CD4-positive, alpha-beta T cell treated with Interleukin-17A for 4 hours (primary cell): ENCODE measurements at places on chromosomes 2 and 18.

DNA sequence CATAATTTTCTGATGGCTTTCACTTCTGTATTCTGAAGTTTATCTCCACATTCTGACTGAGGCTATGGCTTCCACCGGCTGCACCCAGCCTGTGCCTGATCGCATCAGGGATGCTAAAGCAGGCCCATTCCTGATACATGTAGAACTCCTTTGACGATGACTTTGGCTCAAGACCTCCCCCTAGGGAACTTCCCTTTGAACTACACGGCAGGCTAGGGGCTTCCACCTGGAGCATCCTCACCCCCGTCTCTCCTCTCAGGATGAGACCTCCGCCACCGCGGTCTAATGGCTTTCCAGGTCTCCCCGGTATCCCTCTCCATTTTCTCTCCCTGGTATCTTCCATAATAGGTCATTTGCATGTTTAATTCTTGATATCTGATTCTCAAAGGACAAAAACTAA is 214.9 kb upstream of the CHST9 start:
- DNase-seq, result no peak

DNA sequence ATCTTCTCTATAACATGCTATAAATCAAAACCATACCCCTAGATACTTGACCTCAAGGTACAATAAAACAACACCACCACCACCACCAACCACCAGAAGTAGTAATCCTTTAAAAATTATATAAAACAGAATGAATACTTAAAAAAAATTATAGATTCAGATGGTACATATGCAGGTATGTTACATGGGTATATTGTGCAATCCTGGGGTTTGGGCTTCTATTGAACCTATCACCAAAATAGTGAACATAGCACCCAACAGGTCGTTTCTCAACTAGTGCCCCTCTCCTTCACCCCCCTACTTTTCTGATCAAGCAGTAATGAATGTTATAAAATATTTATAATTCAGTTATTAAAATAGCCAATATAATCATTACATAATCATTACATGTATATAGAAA is 71.1 kb upstream of the CHN1 start:
- no peak for DNase-seq

DNA sequence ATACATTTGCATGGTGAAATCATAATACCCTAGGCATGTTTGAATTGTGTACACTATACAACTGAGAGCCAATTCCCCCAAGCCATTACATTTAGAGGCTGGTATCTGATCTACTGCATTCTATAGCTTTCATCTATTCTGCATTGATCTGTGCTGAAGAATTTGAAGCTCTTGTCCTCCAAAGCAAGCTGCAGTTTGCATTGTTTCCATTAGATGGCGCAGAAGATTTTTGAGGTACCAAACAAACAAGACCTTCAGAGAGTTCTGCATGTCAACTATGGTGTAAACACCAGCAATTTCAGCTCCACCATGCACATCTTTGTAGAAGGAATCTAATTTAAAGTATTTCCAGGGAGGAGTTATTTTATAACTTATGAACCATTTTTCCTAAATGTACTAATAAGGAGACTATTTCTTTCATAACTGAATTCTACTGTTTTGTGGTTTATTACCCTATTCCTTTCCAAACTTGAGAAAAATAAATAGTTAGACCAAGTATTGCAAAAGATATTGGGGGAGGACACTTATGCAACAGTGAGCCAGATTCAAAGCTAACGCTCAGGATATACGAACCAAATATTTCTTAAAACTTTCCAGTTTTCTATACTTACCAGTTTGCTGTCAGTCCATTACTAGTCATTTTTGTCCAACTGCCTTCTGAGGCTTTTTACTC is 761.8 kb upstream of the ACVR2A start:
- DNase-seq, result peak; percentile 62

- DNase-seq, result no peak
Measured at GRCh38 chr2:13289310-13289709, 572.6 kb downstream of the TRIB2 start.

DNA sequence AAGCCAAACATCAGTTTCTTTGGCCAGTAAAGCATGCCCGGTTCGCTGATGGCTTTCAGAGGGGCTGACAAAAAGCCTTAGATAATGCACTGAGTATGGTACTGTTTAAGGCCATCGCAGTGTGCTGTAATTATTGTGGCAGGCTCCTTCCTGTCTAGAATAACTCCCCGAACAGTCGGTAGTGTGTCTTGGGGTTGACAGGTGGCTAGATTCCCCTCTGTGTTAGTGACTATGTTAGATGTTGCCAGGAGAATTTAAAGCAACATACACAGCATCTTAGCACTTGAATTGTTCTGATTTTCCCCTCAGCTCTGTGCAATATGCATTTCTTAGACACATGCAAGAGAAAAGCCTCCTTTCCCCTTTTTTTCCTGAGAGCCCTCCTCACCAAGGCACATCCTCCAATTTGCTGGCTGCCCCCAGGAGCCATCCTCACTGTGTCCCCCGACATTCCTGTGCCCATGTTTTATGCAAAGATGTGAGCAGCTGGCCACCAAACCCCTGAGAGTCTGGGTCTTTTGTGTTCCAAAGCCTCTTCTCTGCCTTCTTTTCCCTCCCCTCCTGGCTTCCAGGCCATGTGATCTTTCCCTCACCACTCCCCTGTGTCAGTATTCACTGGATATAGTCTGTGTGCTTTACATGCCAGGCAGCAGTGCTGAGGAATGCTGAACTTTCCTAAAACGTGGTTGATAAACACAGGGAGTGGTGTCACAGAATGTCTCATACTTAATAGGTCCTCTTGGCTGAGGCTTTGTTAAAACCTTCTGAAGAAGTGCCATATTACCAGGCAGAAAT is 331.5 kb downstream of the HRH4 start:
- DNase-seq, result no peak

GRCh38 chr2:145066856-145067548 is 547.1 kb upstream of the ZEB2 start:
- DNase-seq, result no peak

- no peak for DNase-seq
Measured at GRCh38 chr2:39632876-39633275, 32.8 kb upstream of the TMEM178A start.

- no peak for DNase-seq
Measured at GRCh38 chr2:9219027-9219445, 12.4 kb downstream of the ASAP2 start.

DNA sequence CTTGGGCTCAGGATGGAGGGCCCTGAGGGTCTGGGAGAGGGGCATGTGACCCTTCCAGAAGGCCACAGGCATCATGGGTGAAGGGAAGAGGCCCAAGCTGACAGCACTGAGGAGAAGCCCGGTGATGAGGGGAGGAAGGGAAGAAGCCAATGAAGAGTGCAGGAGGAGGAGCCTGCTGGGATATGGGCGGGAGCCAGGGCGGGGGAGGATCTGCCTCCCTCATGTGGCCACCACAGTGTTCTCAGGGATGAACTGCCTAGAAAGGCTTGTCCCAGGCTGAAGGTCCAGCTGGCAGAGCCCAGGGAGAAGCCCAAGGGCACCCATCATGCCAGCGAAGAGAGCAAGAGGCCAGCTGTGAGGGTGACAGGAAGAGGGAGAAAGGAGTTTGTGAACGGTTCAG is 24.6 kb upstream of the PLB1 start:
- DNase-seq, result no peak

DNA sequence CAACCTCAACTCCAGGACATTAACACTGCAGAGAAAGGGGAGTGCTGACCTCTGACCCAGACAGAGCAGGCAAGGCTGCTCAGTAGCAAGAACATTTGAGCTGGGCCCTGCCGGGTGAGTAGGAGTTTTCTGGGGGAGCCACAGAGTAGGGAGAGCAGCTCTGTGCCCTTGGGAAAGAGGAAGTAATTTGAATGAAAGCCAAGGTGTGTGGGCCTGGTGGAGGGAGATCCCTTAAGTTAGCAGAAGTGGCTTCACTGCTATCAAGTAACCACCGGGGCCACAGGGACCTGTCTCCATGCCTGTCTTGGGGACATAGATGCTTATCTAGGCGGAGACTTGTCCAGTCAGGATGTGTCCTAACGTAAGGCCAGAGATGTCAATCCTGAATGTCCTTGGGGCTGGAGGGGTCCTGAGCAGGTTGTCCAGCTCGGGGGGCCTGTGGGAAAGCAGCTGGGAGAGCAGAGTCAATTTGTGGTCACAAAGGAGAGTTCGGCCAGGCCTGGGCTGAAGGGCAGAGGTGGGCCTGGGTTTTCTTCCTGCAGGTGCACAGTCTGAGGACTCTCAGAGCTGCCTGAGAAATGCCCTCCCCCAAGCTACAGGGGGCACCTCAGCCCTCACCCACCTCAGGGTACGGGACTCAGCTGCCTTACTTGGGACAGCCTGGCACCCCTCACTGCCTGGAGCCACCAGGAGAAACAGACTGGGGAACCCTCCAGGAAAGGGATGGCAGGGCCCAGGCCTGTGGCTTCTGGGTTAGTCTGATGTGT is 15.0 kb upstream of the OTOF start:
- DNase-seq, result no peak

- no peak for DNase-seq
Measured at GRCh38 chr2:70510313-70510712, 43.3 kb downstream of the TGFA start.

DNA sequence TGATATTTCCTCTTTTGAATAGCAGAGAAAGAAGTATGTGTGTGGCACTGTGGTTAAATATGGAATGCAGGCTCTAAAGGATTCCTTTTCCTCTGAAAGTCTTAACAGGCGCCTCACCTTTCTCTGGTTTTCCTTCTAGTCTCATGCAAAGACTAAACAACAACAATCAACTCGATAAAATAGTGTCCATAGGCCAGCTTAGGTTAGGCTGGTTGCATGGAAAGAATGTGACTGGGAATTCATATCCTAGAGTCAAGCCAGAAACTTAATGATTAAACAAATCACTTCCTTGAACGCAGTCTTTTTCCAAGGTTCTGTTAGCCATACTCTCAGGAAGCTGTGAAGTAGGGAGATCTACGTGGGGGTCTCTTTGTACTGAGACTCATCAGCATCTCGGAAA is 800.8 kb upstream of the ID2 start:
- DNase-seq, result no peak

- no peak for DNase-seq
Measured at GRCh38 chr18:43081396-43081795, 34.1 kb downstream of the RIT2 start.

GRCh38 chr2:127857265-127857808 is 618 bp downstream of the POLR2D start:
- DNase-seq, result peak; percentile 15

DNA sequence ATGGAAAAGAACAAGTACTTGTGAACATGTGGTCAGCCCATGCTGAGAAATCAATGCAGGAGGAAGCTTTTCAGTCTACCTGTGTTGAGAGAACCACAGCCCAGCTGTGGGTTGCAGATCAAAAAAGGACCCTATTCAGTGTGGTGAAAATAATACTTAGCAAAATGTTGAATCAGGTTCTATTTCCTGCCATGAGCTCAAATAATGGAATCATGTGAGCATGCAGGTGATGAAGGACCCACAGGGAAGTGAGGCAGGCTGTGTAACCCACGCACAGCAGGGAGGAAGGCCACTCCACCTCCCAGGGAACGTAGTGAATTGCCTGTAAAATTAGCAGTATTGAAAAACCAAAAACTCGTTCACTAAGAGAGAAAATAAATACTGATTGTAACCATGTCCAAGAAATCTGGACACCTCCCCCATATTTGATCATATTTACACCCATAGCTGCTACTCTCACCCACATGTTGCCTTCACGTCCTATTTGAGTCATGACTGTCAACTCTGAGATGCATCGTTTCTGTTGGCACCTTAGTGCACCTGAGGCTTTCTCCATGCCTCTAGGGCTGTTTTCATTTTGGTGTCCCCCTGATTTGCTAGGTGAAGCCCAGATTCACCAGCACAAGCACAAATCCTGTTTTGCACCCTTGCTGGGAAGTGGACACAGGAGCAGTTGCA is 20.5 kb upstream of the BCL2L11 start:
- no peak for DNase-seq

GRCh38 chr18:6759579-6759978 is 30.1 kb downstream of the ARHGAP28 start:
- DNase-seq, result no peak

DNA sequence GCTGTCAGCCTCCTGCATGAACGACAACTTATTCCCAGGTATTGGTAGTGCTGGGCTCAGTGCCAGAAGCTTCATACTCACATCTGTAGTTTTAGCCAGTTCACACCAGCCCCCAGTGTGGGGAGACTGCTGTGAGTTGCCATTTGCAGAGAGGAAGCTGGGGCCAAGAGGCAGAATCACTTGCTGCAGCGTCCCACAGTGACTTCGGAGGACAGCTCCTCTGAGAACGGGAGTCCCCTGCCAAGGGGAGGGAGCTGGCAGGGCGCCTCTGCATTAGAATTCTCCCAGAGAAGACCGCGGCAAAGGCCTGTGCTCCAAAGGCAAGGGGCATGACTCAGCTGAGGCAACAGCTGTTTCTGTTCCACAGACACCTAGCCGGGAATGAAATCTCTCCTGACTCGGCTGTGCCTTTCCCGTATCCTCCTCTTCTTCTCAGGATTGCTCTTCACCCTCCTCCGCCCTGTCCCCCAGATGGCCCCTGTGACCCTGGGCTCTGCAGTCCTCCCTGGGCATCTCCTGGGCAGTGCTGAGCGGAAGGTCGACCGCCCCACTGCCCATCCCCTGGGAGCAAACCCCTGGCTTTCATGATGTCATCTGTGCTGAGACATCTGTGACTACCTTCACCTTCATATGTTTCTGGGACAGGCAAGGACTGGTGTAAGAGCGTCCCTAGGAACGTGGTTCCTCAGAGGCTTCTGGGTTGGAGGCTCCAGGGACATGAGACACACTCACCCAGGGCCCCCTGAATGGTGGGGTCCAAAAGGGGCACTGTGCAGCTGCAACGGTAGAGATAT is 18.0 kb downstream of the MAL start:
- DNase-seq, result peak; percentile 35

- DNase-seq, result no peak
Measured at GRCh38 chr2:109185821-109186570, 57.0 kb downstream of the SH3RF3 start.

- no peak for DNase-seq
Measured at GRCh38 chr2:118417406-118418120, 329.3 kb downstream of the INSIG2 start.

- DNase-seq, result no peak
Measured at GRCh38 chr2:146850746-146851145, 994.1 kb upstream of the ACVR2A start.

DNA sequence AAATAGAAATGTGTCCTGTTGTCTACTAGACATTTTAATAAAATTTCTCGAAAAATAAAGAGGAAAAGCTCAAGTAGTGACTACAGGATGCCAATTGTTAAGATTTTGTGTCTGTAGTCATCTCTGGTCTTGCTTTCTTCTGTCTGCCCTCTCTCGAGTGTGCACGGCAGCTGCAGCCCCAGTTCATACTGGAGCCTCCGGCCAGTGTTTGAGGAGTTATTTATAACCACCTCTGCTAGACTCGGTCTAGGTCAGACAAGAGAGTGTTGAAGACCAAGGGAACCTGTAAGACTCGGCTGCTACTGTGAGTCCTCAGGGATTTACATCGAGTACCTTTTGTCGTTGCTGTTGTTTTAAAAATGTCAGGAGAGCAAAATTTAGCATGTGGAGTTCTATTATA is 810.1 kb upstream of the POU3F3 start:
- DNase-seq, result no peak
